ENCODE measurements at places on chromosomes 5 and 9.

DNA sequence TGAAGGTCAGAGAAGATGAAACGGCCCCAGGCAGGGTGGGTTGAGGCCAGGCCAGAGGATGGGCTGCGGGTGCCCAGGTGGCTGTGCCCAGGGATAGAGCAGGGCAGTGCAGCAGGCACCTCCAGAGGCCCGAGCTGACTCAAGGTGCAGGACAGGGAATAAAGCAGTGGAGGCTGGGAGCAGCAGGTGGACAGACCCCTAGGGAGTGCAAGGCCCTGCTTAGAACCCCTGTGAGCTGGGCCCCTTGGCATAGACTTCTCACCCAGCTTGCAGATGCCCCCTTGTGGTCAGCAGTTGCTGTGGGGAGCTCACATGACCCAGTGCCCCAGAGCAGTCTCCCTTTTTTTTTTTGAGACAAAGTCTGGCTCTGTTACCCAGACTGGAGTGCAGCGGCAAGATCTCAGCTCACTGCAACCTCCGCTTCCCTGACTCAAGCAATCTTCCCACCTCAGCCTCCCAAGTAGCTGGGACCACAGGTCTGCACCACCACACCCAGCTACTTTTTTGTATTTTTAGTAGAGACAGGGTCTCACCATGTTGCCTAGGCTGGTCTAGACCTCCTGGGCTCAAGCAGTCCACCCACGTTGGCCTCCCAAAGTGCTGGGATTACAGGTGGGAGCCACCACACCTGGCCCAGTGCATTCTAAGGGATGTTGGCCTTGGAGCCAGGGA is 118.8 kb downstream of the WNK2 start:
- DNase-seq: peak; percentile 72

- DNase-seq: no peak
Observed at GRCh38 chr5:108730617-108731340, 16.9 kb upstream of the FER start.

- DNase-seq: no peak
Observed at GRCh38 chr5:168317521-168318147, 26.2 kb downstream of the WWC1 start.

DNA sequence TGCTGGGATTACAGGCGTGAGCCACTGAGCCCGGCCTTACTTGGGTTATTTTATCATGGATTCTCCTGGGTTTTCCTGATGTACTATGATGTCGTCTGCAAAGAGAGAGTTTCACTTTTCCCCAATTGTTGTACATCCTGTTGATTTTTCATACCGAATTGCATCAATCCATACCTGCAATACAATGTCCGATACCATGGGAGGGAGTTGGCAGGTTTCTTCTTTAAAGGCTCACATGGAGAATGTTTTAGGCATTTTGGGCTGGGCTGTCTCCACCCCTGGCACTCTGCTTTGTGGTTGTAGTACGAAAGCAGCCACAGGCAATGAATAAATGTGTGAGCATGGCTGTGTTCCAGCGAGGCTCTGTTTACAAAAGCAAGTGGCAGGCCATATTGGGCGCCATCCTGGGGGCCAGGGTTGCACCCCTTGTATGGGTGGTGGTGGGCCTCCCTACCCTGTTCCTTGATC is 35.1 kb upstream of the EXOC3 start:
- DNase-seq: no peak

- DNase-seq: no peak
Observed at GRCh38 chr5:1647580-1647979, 123.8 kb upstream of the LPCAT1 start.

GRCh38 chr5:128035689-128036088 is 47.9 kb upstream of the SLC12A2 start:
- no peak for DNase-seq

DNA sequence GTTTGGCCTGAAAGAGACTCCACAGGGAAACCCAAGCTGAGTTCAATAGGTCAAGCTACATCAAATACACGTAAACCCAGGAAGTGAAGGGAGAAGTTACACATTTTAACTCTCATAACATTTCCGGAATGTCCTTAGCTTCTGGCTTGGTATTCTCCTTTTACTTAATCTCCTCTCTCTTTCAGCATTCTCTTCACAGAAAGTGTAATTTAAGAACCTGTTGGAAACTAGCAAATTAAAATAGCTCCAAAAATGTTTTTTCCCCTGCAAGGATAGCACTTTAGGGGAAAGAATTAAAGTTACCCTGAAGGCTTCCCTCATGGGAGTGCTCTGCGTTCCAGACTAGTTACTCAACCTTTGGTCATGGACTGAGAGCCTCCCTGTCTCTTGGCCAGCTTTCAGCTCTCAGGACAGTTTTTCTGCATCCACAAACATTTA is 292.7 kb upstream of the TARS1 start:
- no peak for DNase-seq

DNA sequence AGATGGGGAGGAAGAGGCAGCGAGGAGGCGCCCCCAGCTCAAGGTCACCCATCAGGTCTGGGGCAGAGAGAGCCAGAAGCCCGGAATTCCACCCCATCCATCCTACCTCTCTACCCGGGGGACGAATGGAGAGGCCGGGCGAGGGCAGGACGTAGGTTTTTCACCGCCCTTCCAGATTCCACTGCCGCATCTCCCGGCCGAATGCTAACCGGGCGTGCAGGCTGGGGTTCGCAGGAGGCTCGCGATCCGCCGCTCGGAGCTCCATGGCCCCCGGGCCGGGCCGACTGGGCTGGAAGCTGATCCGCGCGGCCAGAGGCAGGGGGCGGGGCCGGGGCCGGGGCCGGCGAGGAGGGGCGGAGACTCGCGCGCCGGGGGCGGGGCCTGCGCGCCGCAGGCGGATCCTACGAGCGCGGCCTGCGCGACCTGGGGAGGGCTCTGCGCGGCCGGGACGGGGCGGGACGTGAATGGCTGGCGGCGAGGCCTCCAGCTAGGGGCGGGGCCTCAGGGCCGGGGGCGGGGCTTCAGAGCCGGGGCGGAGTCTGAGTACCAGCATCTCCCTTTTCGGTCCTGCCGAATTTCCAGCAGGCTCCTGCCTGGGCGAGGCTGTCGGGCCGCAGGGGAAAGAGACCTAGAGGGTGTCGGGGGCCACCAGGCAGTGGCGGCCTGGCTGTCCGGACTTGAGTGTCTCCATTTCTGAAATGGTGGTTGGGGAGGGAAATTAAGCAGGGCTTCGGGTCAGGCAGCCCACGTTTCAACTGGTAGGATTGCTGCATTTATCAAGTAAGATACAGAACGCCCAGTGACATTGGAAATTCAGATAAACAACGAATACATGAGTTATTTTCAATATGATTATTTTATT is at the start of gene ST6GALNAC4:
Gene ST6GALNAC4 (minus strand): TSS at position 322 of the 862 bp plus-strand sequence. CDS start 622 bp downstream, outside the sequence.
- DNase-seq: peak; percentile 96

DNA sequence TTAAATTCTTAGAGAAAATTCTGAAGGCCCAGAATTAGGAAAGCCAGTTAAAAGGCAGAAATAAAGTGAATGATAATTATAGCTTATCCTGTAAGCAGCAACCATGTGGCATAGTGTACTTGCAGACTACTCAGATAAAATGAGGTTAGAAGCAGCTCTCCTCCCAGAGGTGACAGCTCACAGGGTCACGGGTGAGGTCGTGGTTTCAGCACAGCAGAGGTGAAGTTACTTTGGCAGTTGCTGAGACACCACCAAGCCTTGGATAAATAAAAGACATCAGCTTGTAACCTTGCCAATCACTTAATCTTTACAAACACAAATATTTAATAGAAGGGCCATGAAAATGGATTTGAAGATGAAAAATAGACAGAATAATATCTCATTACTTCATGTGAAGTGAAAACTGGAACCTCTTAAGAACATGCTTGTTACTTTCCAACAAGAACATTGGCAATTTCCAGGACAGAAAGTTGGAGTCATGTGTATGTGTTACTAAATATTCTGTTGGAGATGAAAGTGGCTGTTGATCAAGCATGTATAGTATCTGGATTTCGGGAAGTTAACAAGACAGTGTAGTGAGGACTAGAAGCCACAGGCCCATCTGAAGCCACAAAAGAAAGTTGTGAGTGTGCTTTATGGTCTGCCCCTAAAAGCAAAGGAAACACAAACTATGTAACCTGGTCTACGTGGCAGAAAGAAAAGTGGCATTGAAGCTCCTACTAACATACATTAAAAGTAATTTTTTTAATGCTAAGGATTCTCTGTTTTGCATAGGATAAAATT is 134.4 kb downstream of the ERCC6L2 start:
- no peak for DNase-seq

DNA sequence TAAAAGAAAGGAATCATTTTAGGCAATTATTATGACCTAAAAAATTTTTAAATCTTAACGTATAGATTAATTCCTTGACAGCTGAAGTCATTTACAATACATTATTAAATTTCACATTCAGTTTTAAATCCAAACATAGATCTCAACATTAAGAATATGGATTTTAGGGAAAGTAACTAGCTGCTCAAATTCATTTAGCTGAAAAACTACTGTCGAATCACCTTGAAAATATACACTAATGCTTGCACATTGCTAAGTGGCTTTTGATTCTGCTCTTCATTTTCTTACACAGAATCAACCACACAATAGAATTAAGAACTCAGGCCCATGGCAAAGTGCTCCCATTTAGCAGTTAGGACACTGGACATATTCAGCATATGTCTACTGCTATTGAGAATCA is 454.2 kb downstream of the RAB3C start:
- DNase-seq: no peak

DNA sequence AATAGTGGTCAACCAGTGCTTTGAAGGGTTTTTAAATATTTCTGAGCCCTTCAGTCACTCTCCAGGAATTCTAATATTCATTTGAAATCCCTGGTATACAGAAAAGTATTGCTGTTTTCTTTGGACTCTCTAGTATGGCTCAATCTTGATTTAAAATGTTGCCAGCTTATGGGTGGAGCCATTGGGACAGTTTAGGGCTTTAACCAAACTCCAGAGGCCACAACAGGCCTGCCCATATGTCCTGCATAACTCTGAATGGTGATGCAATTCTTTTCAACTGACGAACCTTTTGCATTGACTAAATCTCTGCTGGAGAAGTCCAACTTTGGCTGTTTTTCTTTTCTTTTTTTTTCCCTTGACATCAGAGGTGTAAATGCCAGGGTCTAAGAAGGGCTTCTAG is 10.3 kb upstream of the ANKHD1 start:
- DNase-seq: no peak

DNA sequence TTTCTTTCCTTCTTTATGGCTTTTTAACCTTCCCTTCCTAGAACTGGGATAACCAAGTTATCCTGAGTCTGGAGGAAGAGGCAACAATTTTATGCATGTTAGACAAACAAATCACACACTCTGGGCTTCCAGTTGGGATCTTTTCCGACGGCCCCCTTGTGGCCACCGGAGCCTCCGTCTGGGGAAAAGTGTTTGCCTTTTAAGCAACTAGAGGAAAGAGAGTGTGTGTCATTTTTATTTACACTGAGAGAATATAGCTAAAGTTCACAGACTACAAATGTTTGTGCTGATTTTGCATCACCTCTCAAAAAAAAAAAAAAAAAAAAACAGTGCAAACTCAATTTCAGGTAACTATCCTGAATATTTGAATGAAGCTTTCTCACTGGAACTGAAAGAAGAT is 126.2 kb downstream of the SEMA6A start:
- DNase-seq: no peak

DNA sequence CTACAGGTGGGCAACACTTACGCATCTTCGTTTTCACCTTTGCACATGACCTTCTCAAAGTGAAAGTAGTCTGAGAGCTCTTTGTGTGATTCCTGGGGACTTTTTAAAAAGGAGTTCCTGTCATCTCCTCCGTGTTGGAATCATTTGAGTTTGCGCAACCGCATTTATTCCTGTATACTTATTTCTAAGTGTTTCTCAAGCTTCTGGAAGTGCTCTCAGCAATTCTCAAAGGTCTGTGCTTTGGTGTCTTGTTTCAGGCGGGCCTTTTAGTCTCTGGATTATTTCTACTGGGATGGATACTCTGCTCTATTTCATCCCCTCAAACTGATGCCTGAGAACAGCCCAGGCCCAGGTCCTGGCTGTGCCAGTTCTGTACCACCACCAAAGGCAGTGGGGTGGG is 226.5 kb upstream of the TUT7 start:
- DNase-seq: no peak

DNA sequence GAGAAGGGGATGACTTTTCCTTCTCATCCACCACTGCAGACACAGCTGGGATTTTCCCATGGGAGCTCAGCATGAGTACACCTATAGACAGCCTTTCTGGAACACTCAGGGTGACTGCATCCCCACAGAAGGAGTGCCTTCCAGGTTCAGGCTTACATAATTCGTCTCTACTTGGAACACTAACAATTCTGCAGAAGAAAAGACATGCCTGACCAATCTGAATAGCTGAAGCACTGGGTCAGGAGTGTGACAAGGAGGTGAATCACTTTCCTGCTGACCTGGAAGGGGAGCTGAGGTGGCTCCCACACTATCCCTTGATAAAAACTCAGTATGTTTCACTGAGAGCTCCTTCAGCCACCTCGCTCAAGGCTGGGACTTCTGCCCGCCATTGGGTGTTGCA is 425.3 kb downstream of the TLR4 start:
- no peak for DNase-seq

- no peak for DNase-seq
Observed at GRCh38 chr9:130467316-130467715, 22.6 kb downstream of the ASS1 start.

Measured in WTC11 (cell line).